ENCODE measurements at places on chromosomes 7 and 10.

- no peak for DNase-seq
These were observed 523.6 kb downstream of the KIF20B start for GRCh38 chr10:90224791-90225566.

DNA sequence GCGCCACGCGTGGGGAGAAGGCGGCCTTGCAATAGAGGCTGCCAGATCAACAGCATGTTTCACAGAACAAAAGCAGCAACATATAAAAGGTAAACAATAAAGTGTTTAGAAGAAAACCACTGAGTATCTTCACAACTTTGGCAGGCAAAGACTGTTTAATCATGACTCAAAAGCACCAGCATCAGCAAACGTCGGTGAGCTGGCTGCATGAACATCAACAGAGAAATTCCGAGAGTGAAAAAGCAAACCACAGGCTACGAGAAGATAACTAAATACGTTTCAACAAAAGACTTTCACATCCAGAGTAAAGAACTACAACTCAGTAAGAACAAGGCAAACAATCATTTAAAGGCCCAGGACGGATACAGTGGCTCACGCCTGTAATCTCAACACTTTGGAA lies 172.0 kb downstream of the MAD1L1 start:
- DNase-seq = no peak

GRCh38 chr10:96255549-96256333 lies 15.6 kb downstream of the BLNK start:
- no peak for DNase-seq

- DNase-seq = no peak
These were observed 290.2 kb downstream of the C7orf25 start for GRCh38 chr7:42621543-42622219.

DNA sequence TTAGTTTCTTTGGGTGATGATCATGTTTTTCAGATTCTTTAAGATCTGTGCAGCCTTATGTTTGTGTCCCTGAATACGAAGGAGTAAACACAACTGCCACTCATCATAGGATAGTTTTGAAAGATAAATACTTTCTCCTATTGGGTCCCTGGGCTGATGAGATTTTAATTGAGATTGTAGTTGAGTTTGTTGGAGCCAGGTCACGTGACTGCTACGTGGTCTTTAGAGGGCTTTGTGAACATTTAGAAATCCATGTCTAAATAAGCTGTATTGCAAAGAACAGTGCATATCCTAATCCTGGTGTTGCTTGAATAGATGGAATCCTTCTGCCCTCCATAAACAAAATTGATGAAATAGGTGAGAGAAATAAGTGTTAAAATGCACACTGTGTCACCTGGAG lies 17.4 kb upstream of the ZNF716 start:
- DNase-seq = no peak

- no peak for DNase-seq
These were observed 42.0 kb downstream of the CDK6 start for GRCh38 chr7:92794391-92794790.

DNA sequence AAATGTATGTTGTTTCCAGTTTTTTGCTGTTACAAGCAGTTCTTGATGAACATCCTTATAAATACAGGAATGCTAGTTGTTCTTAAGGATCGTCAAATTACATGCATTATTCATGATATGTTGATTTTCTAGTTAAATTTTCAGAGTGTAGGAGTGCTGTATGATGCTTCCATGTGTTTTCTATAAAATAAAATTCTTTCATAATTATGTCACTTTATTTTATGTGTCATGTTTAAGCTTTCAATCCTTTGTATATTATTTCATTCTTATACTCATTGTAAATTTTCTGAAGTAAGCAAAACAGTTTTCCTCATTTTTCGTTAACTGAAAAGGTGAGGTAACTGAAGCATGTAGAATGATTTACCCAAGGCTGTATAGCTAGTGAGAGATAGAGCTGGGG lies 16.8 kb upstream of the MYPN start:
- DNase-seq = no peak

- no peak for DNase-seq
These were observed 95.1 kb upstream of the FZD1 start for GRCh38 chr7:91168871-91169829.

- no peak for DNase-seq
These were observed 39.2 kb downstream of the AIFM2 start for GRCh38 chr10:70093335-70093944.

DNA sequence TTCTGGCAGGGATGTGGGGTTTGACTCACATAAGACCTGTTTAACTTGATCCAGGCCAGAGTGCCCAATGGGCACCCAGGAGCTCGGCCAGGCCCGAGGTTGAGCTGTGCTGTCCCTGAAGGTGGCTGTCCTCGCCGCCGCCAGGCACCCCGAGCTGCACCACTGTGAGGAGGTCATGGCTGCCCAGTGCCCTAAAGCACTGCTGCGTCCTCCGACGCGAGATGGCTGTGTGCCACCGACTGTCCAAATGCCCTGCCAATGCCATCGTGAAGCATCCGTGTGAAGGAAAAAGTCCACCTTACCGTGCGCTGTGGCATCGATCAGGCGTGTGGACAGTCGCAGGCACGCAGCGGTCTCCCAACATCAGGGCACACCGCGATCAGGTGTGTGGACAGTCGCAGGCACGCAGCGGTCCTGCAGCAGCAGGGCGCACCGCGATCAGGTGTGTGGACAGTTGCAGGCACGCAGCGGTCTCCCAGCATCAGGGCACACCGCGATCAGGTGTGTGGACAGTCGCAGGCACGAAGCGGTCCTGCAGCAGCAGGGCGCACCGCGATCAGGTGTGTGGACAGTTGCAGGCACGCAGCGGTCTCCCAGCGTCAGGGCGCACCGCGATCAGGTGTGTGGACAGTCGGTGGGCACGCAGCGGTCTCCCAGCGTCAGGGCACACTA lies 120.3 kb downstream of the VIPR2 start:
- no peak for DNase-seq

DNA sequence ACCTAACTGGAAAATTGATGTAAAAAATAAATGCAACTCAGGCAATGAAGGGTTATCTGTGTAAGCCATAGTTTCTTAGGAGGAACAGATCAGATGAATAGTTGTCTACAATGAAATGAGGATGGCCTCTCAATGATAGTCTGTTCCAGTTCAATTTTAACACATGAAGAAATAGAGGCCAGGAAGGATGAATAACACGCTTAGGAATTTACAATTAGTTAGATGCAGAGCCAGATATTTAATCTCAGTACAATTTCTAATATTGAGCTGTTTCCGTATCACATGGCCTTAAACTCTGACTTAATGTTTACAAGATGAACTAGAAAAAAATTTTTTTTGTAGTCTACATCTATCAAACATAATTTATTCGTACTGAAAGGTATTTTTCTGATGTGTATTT lies 176.6 kb downstream of the GALNT11 start:
- DNase-seq = no peak

- no peak for DNase-seq
These were observed 98.0 kb upstream of the ELMO1 start for GRCh38 chr7:37546677-37547076.

Measured in NCI-H2171 (cell line).